ENCODE measurements at places on chromosomes 2 and 18.
A peak's percentile ranks its signal among the peaks of the same experiment; 100 is the strongest.

GRCh38 chr2:28311660-28312249 lies 80.9 kb upstream of the FOSL2 start:
- DNase-seq: no peak

- no peak for DNase-seq
Observed at GRCh38 chr18:23258566-23259469, 123.5 kb downstream of the CABLES1 start.

GRCh38 chr2:235049719-235050118 lies 97.9 kb downstream of the SH3BP4 start:
- no peak for DNase-seq

- no peak for DNase-seq
Observed at GRCh38 chr2:229403296-229403695, 132.2 kb upstream of the PID1 start.

- DNase-seq: no peak
Observed at GRCh38 chr2:99382143-99382542, 45.0 kb downstream of the EIF5B start.

GRCh38 chr2:190701586-190701985 lies 52.7 kb downstream of the NAB1 start:
- DNase-seq: no peak

DNA sequence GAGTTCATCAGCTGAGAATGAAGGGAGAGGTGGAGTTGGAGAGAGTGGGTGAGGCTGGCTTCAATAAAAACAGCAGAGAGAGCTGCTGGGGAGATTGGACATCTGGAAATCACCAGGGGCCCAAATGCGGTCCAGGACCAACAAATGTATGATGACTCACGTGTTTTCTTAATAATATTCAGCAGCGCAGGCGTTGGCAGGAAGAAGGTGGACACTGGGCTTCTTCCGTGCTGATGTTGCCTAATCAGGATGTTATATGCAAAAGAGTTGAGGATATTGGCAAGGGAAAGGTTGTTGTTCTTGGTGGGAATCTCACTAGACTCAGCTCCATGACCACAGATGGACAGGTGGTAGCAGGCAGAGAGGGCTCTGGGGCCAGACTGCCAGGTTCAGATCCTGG lies 12.8 kb upstream of the PLA2R1 start:
- DNase-seq: peak; percentile 94

DNA sequence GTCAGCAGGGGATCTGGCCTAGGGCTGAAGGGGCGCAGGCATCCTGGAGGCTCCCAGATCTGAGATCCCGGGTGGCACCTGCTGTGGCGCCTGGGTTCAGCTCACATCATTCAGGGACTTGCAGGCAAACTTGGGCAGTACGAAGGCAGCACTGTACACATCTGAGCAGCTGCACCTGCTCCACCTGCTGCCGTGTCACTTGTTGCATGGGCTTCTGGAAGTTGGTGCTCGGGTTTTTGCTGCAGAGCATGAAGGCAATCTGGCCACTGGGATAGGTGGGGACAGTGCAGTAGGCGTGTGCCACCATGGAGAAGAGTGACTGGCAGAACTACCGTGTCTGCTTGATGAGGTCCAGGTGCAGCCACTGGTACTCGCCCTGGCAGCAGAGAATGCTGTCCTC lies 48.6 kb downstream of the UGGT1 start:
- no peak for DNase-seq

DNA sequence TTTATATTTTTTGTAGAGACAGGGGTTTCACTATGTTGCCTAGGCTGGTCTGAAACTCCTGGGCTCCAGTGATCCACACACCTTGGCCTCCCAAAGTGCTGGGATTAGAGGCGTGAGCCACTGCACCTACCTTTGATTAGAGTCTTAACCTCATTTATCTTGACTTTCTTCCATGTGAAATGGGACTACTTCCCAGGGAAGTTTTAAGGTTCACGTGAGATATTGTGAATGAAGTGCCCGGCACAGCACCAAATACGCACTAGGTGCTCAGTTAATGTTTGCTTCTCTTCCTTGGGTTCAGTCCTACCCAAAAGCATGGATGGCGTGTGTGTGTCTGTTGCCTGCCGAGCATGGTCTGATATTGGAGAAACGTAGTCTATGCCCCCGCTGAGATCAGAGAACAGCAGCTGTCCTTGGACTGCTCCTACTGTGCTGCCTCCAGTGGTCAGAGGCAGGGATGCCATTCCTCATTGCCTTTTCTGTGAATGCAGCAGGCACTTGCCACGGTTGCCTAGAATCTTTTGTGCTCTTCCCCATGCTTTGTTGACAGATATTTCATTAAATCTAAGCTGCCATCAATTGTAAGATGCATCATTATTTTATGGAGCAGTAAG lies 12.3 kb upstream of the TFCP2L1 start:
- no peak for DNase-seq

GRCh38 chr18:50315100-50315871 lies 27.8 kb upstream of the CXXC1 start:
- no peak for DNase-seq

DNA sequence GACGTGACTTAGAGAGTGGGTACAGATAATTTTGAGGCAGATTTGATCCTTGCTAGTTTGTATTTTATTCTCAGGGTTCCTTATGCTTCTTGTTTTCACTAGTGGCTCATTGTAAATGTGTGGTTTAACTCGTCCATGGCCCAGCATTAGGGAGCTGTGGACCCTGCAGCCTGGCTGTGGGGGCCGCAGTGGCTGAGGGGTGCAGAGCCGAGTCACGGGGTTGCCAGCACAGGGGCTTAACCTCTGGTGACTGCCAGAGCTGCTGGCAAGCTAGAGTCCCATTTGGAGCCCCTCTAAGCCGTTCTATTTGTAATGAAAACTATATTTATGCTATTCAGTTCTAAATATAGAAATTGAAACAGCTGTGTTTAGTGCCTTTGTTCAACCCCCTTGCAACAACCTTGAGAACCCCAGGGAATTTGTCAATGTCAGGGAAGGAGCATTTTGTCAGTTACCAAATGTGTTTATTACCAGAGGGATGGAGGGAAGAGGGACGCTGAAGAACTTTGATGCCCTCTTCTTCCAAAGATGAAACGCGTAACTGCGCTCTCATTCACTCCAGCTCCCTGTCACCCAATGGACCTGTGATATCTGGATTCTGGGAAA lies 269.9 kb downstream of the MYT1L start:
- no peak for DNase-seq

- no peak for DNase-seq
Observed at GRCh38 chr18:62790871-62791772, 75.8 kb downstream of the PHLPP1 start.

- peak; percentile 53 for DNase-seq
Observed at GRCh38 chr2:200905618-200906296, 16.6 kb downstream of the NIF3L1 start.

GRCh38 chr2:85420536-85421259 lies 2.2 kb downstream of the SH2D6 start:
- peak; percentile 24 for DNase-seq

Data from astrocyte of the cerebellum (primary cell).